Stromal cell of bone marrow (primary cell): ENCODE measurements at places on chromosomes 12 and 14.

DNA sequence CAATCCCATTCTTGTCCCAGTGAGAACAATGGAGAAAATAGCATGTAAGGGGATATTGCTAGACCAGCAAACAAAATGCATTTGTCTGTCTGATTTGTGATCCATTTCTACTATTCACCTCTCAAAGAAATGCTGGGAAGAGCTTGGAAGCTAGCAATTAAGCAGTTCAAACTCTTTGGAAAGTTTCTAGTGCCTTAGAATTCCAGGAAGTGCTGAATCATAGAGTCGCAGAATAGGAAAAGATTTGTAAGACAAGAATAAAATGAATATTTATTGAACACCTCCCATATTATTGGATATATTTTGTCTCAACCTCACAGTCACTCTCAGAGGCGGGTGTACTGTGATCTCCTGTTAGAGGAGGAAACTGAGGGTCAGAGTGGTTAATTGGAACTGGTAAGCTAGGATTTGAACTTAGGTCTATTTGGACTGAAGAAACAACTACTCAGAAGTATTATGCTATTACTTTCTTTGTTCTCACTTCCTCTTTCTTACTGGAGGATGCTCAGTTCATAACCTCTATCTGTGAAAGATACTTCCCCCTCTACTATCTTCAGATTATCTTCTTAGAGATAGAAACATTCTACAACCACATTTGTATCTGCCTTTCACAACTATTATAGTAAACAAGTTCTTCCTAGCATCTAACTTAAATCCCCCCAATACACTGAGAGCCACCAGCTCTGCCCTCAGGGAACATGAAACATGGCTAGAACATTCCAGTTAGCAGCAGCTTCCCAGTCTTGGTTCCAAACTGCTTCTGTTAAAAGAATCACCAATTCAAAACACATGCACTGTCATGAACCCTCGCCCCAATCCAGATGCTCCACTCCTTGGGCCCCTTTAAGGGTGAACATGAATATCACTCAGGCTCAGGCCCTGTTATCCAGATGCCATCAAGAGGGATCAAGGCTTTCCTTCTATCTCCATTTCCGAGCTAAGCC lies 64.2 kb downstream of the DRAM1 start:
- peak; percentile 21 for DNase-seq

DNA sequence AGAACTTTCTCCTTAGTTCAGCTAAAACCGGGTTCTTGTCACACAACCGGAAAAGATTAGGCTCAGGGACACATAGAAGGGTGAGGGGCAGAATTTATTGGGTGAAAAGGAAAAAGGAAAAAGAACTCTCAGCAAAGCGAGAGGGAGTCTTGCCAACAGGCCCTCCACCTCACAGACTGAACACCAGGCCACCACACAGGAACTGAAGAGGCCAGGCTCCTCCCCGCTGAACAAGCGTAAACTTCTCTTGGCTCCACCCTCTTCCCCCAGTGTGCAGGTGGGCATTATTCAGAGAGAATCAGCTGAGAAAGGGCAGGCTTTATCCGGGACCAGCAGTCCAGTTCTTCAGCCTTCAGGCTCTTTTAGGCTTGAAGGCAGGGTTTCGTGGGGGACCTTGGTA lies 125.6 kb upstream of the FGD4 start:
- no peak for DNase-seq

- peak; percentile 57 for DNase-seq
These were observed 33.2 kb upstream of the STRN3 start for GRCh38 chr14:31059152-31059924.

- no peak for DNase-seq
These were observed 690 bp upstream of the RBP5 start for GRCh38 chr12:7129287-7129871.

- DNase-seq = no peak
These were observed 5.2 kb downstream of the CCDC85C start for GRCh38 chr14:99598774-99599173.

- no peak for DNase-seq
These were observed 93.9 kb downstream of the SLC38A1 start for GRCh38 chr12:46174919-46175318.

DNA sequence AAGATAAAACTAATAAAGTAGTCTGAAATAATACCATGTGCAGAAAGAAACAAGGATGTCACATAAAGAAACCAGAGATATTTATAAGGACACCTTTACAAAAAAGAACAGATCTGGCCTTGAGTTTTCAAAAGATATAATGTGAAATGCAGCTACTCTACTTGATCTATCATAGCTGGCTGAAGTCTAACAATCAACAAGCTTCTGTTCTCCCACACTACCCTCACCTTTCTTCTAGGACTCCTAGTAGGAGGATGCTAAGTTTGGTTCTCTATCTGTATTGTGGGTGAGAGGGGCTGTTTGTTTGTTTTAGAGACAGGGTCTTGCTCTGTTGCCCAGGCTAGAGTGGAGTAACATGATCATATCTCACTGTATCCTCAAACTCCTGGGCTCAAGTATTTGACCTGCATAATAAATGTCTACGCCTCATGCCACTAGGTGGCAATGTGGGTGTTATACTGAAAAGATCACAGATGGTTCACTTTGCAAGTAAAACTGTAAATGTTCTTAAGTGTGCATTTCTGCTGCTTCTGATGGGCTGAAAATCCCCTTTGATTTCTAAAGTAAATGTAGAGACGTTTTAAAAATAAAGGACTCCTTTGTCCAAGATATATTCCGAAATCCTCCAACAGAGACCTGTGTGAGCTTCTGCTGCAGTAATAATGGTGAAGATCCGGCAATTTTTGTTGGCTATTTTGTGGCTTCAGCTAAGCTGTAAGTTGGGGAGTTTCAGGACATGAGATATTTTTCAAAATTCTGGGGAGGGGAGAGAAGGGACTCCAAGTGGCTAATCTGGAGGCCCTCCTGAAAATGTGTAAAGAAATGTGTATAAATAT lies 269.3 kb downstream of the DAD1 start:
- no peak for DNase-seq

- peak; percentile 39 for DNase-seq
These were observed 24.5 kb downstream of the FIGNL2 start for GRCh38 chr12:51823875-51824565.

GRCh38 chr14:93788543-93789227 lies 400 bp upstream of the PRIMA1 start:
- DNase-seq = no peak

DNA sequence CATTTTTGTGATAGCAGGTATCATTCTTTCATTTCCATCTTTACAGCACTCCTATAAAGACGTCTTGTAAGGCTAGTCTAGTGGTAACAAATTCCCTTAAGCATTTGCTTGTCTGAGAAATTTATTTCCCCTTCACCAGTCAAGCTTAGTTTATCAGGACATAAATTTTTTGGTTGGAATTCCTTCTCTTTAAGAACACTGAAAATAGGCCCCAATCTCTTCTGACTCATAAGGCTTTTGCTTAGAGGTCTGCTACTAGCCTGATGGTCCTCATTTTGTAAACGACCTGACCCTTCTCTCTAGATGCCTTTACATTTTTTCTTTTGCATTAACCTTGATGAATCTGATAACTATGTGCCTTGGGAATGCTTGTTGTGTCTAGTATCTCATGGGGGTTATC lies 20.3 kb downstream of the OLR1 start:
- DNase-seq = no peak

DNA sequence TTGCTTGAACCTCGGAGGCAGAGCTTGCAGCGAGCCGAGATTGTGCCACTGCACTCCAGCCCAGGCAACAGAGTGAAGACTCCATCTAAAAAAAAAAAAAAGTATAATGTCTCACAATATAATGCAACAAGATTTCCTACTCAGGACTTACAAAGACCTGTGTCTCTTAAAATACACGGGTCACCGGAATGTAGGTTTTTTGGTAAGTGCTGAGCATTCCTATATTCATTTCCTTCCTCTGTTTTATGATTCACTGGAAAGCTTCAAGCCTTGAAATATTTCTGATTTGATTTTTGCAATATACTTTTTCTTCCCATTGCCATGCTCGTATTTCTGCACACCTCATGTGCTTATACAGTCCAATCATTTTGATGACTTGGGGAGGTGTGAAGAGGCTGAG lies 245.8 kb downstream of the FBXL14 start:
- no peak for DNase-seq

DNA sequence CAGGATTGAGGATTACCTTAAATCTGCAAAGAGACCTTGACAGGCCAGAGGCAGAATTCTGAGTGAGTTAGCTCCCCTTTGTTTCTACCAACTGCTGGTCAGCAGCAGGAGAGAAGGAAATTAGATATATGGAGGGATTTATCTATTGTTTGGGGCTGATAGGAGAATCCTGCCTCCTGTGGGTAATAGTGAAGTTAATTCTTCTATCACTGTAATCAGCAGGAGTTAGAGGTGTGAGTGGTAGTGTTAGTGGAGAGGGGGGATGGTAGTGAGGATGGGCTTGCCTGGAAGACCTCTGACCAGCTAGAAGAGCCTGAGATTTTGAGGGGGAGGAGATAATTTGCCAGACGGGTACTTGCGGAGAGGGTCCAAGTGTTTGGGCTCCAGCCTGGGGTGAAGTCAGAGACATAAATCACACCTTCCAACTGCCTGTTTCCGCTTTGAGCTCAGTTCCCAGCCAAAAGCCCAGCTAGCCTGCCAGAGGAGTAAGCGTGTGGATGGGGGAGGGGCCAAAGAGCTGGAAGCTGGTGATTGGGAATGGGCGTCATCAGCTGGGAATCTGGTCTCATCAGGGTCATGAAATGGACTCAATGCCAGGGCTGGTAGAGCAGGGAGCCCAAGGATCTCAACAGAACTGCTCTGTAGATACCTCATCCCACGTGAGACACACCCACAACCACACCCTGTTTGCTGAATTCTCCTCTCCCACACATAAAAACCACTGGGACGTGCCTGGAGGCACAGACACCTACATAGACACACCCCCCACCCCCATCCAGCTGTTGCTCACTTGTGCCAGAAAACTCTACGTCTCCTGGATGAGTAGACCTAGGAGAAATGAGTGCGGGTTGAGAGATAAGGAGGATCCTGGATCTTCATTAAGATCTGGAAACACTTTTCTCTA lies 13.1 kb upstream of the ITGA5 start:
- DNase-seq = peak; percentile 70

GRCh38 chr12:55957106-55957859 lies 8.6 kb downstream of the PMEL start:
- no peak for DNase-seq

DNA sequence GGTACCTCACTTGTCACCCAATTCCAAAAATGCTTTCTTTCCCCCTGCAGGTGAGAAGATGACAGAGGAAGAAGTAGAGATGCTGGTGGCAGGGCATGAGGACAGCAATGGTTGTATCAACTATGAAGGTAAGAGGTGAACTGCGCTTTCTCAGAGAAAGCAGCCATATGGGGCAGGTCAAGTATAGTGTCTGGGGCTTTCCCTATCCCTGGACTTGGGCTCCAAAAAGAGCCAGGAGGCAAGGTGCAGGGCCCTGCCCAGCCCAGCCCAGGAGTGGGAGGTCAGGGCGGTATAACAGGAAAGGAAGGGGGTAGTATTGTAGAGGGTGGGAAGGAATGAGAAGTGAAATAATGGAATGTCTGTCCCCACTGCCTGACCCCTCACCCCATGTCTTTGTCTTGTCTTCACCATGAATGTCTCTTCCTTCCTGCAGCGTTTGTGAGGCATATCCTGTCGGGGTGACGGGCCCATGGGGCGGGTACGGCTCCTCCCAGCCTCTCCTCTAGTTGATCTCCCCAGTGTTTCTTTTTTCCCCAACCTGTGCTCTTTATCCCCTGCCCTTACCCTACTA lies 2.1 kb downstream of the MYL6 start:
- DNase-seq = no peak

- DNase-seq = peak; percentile 54
These were observed 223.4 kb downstream of the PCNX1 start for GRCh38 chr14:71130491-71131179.

DNA sequence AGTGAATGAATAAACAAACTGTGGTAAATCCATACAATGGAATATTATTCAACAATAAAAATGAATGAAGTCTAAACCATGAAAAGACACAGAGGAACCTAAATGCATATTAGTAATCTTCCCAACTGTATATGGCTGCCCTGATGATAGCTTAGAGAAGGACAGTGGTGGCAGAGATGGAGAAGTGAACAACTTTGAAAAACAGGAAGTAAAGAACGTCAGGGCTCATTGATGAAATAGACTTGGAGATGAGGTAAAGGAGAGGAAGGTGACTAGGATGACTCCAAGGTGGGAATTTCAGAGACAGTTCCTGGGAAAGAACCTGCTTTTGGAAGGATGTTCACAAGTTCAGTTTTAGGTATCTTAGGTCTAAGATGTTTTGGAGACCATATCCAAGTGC lies 36.3 kb upstream of the NT5DC3 start:
- no peak for DNase-seq

- DNase-seq = no peak
These were observed 243.5 kb downstream of the BCL11B start for GRCh38 chr14:99028521-99028920.

GRCh38 chr14:77738559-77739250 lies 22.3 kb downstream of the SNW1 start:
- DNase-seq = peak; percentile 12

GRCh38 chr12:107660235-107660634 lies 25.4 kb upstream of the PWP1 start:
- no peak for DNase-seq

DNA sequence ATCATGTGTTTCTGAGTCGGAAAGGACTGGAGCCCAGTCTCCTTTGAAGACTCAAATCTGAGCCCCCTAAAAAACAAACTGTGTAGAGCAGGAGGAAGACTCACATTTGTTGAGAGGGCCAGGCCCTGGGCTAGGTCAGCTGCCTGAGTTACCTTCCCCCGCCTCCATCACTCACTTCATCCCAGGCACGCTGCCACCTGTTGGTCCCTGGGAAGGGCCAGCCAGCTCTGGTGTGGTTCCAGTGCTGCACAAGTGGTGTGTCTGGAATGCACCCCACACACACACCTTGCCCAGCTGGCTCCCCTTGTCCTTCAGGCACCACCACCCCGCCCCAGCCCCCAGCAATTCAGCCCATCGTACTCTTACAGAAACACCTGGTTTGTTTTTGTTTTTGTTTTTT lies 9.0 kb downstream of the MVK start:
- DNase-seq = no peak

GRCh38 chr12:19957308-19958125 lies 410.8 kb upstream of the PDE3A start:
- no peak for DNase-seq

DNA sequence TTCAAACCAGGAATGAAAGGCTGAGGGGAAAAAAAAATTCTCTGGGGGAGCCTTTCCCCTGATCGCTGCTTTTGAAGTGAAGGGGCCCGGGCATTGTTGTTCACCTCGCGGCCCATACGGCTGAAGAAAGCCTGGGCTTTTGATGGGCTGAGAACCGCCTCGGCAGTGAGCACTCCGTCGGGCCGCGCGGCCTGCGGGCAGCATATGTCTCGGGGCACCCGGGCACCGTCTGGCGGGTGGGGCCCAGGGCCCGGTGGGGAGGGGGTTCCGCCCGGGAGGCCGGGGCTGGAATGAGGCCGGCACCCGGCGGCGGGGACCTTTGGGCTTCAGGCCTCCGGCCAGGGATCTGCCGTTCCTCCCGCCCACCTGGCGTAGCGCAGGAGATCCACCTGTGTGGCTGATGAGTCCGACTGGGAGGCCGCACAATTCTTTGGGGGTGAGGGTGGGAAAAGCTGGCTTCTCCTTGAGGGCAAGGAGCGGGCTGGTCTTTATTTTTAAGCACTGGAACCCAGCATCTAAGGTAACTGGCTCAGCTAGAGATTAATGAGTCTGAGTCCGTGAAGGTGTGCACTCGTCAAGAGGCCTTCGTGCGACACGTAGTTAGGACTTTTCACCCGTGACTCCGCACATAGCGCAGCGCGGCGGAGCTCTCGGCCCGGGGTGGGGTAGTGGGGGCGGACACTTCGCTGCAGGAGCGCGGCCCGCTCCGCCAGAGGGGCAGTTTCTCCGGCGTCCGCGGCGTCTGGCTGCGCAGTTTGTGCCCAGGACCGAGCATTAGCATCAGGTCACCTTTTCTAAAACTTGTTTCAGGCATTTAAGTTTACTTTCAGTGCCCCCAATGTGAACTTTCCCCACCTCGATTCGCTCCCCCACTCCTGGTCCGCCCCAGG lies 10.6 kb downstream of the FOXA1 start:
- DNase-seq = no peak
